A172 (cell line): ENCODE measurements at places on chromosomes 7 and 10.

DNA sequence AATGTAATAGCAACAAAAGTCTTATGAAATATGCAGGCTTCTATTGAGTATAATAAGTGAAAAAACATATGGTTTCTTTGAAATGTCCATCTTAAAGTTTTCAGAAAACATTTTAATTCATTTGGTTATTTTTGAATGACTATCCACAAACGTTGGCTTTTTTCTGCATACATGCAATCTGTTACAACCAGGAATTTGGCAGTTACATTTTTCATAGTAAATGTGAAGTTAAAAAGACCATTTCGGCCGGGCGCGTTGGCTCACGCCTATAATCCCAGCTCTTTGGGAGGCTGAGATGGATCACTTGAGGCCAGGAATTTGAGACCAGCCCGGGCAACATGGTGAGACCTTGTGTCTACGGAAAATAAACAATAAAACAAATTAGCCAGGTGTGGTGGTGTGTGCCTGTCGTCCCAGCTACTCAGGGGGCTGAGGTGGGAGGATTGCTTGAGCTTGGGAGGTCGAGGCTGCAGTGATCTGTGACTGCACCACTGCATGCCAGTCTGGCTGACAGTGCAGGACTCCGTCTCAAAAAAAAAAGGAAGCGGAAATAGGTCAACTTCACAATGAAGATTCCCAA lies 73.9 kb upstream of the NMT2 start:
- DNase-seq, result no peak

DNA sequence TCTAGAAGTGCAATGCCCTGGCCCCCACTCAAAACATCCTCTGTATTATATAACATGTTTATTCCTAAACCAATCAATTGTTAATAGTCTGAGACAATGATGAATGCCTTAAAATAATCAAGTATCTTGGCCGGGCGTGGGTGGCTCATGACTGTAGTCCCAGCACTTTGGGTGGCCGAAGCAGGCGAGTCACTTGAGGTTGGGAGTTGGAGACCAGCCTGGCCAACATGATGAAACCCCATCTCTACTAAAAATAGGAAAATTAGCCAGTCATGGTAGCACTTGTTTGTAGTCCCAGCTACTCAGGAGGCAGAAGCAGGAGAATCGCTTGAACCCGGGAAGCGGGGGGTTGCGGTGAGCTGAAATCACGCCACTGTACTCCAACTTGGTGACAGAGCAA lies 29.4 kb upstream of the CACNA2D1 start:
- no peak for DNase-seq

DNA sequence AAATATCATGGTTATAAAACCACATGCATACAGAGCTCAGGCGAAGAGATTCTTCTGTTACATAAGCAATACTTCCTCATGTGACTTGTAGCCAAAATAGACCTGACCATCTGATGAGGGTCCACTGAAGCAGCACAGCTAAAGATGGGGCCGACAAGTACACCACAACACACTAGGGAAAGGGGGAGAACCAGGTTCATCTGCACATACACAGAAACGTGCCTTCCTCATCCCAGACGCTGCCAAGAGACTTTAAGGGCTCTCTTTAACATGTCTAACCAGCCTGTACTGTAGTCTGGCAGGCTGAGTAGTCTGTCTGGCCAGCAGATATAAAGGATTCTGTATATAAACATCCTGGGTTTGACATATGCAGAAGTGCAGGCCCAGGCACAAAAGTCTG lies 30.3 kb downstream of the ERCC6 start:
- no peak for DNase-seq

DNA sequence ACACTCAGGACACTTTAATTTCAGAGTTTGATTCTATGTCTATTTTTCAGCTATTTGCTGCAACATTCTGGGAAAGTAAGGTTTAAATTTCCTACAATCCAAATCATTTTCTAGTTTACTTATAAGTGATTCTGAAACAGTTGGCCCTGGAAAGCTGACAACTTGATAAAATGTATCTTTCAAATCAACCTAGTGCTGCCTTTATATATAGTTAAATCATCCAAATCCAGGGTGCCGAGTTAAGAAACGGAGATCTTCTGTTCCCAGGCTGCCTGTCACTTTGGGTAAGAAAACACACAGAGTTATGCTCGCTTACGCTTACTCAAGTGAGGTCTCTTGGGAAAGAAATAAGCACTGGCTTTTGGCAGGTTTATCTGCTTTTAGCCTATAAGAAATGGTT lies 175.0 kb downstream of the POU6F2 start:
- no peak for DNase-seq

- DNase-seq, result no peak
These were observed 43.1 kb downstream of the DENND2A start for GRCh38 chr7:140597428-140597949.

DNA sequence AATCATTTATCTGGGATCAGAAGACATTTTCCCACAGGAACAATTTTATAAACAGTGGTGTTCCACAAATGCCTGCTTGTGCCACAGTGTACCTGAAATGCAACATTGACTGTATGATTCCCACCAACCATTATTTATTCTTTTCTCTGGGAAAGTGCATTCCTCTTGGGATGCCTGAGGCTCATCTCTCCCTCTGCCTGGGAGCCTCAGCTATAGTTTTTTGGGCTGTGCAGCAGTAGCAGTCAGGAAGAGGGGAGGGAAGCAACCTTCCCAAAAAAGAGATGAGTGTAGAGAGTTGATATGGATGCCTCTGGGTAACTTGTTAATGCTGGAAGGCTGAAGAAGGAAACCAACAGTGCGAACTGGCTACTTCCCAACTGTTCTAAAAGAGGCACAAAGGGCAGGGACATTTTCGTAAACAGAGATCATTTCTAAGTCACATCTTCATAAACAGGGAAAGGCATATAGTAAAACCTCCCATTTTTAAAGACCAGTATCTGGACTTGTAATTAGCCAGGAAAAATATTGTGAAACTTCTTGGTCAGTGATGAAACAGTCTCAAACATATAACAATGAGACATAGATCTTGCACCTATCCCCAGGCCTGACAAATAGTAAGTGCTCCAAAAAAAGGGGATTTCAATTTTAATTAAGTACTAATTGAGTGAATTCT lies 1.4 kb upstream of the CALD1 start:
- DNase-seq, result no peak

DNA sequence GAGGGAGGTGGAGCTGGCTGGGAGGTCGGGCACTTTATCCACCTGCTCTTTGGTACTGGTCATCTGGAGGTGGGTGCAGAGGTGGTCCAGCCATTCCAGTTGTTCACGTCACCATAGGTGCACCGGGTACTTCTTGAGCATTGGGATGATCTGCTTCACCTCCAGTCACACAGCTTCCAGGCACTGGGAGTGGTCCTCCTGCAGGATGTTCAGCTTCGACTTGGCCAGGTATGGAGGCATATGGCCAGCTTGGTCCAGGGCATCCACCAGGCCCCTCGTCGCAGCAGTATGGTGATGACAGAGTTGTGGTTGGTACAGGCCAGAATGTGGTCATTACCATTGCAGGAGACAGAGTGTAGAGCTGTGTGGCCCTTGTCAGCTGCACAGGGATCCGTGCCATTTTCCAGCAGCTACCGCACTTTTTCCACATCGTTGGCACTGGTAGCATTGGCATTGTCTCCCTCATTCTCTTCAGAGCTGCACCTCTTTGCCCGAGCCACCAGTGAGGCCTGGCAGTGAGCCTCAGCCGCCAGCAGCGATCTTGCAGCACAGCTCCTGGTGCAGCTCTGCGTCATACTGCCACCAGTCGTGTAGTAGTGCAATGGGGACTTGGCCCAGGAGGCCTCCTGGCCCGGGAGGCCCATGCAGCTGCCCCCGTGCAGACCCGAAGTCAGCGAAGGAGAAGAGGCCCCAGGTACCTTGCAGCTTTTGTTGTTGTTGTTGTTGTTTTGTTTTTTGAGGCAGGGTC lies 150.9 kb downstream of the ZNF22 start:
- DNase-seq, result no peak

DNA sequence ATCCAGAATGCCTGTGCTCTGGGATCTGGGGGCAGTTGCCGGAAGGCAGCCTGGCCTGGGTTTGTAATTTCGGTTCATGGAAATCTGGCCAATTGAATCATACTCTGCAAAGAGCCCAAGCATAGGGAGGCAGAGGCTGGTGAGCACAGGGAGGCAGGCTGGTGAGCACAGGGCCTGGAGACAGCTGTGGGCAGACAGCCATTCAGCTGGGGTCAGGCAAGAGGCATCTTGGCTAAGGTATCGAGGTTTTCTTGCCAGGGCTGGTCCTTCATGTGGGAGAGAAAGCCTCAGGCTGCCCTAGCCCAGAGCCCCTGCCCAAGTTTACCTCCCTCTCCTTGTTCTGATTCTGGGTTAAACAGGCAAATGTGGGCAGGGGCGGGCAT lies 63.7 kb upstream of the BAIAP2L1 start:
- DNase-seq, result no peak
